Kidney capillary endothelial cell (primary cell): ENCODE measurements at places on chromosomes 6 and 20.

GRCh38 chr6:31083742-31084354 lies 28.5 kb downstream of the C6orf15 start:
- no peak for DNase-seq

DNA sequence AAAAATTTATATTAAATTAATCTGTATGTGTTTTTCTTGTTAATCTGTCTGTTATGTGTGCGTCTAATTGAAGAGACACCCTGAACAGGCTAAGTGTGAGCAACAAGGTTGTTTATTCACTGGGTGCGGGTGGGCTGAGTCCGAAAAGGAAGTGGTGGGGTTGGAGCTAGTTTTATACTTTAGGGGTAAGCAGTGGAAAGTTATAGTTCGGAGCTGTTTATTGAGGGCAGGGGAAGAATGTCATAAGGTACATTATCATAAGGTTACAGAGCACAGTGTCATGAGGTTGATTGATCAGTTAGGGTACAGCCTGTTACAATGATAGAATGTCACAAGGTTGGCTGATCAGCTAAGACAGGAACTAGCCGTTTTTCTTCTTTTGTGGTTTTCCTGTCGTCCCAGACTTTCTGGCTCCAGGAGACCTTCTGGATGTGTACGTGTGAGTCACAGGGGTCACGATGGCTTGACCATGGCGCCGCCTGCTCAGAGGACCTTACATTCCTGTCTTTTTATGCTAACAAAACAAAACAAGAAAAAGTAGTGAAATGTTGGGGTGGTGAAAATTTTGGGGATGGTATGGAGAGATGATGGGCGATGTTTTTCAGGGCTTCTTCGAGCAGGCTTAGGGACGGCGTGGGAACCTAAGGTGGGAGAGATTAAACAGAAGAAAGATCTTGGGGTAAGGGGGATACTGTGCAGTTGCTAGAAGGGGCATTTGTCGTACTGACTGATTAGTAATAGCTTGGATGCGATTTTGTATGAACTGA lies 754.0 kb upstream of the ADGRB3 start:
- DNase-seq, result no peak

DNA sequence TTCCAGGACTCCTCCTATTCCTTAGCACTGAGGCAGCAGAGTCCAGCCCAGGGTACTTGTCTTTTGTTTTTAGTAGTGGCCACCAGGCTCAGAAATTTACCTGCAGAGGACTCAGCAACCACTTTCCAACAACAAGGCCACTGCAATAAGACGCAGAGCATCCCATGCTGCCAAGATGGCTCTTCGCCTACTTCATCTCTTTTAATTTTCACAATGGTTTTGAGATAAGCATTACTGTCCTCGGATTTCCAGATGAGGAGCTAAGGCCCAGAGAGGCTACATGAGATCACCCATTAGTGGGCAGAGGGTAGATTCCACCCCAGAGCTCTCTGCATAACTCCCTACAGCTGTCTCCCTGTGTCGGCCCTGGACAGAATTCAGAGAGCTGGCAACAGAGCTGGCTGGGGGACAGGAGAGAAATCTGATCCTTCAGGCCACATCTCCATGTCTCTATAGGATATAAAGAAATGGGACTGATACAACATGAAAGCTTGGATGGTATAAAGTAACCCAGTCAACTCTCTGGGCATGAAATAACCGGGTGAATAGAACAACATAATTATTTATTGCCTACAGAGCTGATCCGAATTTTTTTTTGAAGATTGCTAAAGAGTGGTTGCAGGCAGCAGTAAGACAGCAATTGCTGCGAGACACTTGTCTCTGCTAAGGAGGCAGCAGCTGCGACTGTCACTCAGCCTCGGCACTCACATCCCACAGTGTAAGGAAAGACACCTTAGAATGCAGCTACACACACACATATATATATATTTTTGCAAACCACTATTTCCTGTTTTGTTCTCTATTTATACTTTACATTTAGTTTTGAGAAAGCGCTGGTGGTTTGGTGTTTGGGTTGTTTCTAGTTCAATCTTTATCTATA lies 37.2 kb downstream of the SCML4 start:
- DNase-seq, result no peak

GRCh38 chr20:16243470-16243869 lies 329.8 kb downstream of the KIF16B start:
- no peak for DNase-seq

GRCh38 chr6:52337633-52338290 lies 24.2 kb upstream of the PAQR8 start:
- DNase-seq, result peak; percentile 59

DNA sequence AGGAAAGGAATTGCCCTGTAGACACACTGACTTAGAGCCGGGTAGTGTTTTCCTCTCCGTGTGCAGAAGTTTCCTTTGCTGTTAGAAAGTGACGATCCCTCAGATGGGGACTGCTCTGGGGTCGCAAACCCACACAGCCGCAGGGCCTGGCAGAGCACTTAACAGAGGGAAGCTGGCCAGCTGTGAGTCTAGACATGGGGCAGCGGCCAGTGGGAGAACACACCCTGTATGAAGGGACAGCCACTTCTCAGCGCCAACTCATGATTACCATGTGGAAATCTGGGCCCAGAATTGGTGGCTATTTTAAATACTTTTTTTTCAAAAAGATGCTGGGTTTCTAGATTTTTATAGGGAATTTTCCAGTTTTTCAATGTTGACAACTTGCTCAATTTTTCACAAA lies 39.4 kb downstream of the SLC9A8 start:
- DNase-seq, result no peak

GRCh38 chr6:158559338-158559894 lies 475 bp upstream of the TMEM181 start:
- DNase-seq, result no peak

DNA sequence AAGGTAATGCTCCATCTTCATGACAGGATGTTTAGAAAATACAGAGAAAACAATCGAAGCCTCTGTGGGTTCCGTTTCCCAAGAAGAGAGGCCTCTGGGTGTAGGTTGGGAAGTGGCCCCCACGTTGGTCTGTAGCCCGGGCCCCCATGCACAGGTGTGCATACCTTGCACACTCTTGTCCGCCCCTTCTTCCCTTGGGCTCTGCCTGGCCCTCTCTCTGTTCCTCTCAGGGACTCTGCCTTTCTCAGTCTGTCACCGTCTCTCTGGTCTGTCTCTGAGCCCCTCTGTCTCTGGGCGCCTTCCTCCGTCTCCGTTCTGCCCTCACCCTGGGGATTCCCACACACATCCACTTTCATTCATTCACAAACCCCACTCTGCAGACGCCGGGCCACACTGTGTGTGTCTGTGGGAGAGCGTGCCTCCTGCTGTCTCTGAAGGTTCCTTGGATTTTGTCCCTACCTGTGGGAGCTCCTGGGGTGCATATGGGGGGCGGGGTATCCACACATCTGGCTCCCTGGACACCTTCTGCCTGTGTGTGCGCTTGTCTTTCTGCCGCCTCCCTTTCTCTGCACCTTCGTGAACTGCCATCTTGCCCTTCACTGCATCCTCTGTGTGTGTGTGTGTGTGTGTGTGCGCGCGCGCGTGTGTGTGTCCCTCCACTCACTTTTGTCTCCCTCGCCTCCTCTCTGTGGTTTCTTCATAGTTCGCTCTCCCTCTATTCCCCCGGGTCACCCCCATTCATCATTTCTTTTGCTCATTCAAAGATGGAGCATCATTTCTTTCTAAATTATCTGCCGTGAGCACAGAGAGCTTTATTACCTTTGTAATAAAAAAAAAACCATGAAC lies 75.3 kb downstream of the SRC start:
- no peak for DNase-seq

- no peak for DNase-seq
Measured at GRCh38 chr20:1897965-1898464, 2.8 kb downstream of the SIRPA start.

DNA sequence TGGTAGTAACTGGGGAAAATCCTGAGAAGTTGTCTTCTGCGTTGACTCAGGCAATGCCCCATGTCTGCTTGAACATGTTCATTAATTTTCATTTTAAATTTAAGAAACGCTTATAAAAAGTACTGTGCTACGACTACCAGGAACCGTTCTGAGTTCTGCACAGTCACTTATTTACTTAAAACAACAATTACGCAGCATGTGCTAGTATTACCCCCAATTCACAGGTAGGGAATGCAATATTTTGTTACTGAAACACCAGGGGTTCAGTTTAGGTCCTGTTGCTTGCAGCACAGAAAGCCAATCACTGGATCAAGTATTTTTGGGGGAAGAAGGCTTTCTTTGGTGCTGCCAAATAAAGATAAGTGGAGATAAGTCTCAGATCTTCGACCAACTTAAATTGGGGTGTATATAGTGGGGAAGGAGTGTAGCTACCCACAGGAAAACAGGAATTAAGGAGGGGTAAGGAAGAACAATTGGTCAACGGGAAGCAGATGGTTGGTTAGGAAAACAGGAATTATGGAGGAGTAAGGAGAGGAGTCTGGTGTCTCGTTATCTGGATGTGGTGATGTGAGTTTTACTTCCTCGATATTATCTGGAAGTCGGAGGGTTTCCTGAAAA lies 5.2 kb upstream of the LRP11 start:
- no peak for DNase-seq

DNA sequence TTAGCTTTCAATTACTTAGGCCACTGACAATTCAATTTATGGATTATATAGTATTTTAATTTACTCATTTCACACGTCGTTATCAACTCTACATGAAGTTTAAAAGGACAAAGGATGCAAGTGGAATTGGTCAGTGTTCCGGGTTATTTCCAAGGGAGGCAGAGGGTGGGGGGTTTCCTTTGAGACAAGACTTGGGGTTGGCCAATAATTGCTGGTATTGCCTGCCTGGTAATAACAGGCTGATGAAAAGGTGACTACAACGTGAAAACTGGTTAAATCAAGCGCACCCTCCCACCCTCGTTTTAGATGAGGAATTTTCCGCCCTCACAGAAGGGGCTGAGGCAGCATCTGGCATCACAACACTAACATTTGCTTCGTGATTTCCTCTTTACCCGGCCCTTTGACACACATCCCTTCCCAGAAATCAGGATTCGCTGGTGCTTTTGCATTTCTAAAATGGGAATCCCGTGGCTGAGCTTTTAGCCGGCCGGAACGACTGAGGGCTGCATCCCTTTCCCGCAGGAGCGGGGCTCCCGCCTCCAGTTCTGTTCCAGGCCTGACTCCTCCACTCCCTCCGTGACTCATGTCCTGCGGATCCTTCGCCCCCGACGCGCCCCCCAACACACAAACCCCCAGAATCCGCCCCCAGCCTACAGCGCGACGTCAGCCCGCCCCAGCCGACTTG lies 999 bp upstream of the PIM1 start:
- DNase-seq, result peak; percentile 68

GRCh38 chr20:38065764-38066375 lies 32.3 kb downstream of the RPRD1B start:
- DNase-seq, result no peak

- DNase-seq, result peak; percentile 83
Measured at GRCh38 chr6:41966961-41967311, 25.3 kb upstream of the CCND3 start.

GRCh38 chr6:130720076-130720715 lies 107.0 kb upstream of the SMLR1 start:
- no peak for DNase-seq

DNA sequence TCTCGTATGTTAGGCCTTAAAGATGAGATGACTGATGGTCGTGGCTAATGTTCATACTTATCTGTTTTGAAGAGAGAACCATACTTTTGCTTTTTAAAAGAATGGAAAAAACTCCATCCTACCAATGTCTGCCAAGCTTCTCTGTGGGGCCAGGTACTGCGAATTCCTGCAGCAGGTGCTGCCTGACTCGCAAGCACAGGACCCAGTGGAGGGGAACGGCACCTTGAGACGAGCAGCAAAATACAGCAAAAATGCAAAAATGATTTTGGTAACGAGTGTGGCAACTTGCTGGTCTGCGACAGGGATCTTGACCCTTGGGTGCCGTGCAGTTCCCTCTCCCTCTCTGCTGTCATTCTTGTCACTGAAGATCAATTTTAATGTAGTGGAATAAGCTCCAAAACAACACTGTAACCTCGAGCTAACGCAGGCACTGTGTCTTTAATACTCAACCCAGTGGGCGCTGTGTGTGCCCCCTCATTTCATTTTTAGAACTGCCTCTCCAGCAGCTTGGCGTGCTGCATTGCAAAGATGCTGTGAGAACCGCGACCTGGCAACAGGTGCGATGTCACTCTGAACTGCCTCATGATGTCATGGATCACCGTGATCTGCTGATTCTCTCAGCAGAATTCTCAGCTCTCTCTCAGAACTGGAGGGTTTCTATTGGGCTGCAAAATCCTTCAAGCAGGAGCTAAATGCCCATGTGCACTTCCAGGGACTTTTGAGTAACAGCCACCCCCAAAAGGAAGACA lies 51.6 kb downstream of the RAMACL start:
- DNase-seq, result no peak

DNA sequence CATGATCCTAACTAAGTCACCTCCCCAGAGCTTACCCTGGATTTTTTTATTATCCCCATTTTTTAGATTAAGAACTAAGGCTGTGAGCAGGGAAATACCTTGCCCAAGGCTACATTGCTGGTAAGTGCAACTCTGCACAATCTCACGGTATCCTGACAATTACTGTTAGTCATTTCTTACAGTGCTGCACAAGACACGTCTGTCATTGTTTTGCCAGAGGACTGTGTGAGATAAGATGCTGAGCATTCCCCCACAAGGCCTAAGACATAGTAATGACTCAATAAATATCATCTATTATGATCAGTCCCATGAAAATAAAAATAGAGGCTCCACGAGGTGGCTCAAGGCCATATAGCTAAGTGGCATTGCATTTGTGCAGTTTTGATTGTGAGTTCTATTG lies 21.0 kb downstream of the PFDN4 start:
- DNase-seq, result no peak

GRCh38 chr6:135227349-135227748 lies 46.2 kb downstream of the MYB start:
- no peak for DNase-seq

DNA sequence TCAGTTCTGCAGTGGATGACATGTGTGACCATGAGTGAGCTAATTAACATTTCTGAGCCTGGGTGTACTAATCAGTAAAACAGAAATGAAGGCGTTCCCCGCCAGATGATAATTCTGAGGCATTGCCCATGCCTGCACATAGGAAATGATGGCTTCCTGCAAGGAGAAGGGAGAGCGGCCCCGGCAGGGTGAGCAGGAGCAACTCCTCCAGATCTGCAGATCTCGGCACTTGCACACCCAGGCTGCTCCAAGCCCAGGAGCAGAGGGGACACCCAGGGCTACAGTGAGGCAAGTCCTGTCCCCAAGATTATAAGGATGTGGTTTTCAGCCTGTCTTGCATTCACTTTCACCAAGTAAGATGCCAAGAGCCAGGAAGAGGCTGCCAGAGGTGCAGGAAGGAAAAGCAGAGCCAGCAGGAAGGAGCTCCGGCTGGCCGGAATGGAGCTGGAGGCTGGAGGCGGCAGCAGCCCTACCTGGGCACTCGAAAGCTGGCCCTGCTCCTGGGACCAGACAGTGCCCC lies 177.5 kb upstream of the CST7 start:
- DNase-seq, result peak; percentile 45

- peak; percentile 7 for DNase-seq
Measured at GRCh38 chr6:125346201-125346925, 44.6 kb upstream of the HDDC2 start.

DNA sequence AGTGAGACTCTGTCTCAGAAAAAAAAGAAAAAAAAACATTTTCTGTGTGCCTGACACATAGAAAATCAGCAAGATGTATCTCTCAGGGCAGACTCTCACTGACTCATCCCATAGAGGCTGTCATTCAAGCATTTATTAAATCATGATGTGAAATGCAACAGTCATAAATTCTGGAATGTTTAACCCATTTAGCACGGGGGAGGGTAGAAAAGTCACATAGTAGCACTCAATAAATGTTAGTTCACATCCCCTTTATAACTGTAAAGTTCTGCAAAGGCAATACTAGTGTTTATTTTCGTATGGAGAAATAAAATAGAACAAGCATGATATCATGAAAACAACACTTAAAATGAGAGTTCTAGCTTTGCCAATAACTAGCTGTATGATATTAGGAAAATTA lies 15.5 kb upstream of the CARMIL1 start:
- DNase-seq, result no peak

GRCh38 chr6:151701911-151702562 lies 105.4 kb upstream of the ESR1 start:
- DNase-seq, result no peak
